ENCODE measurements at places on chromosomes 3 and 15.

GRCh38 chr3:123090728-123091531 is 24.1 kb downstream of the PDIA5 start:
- no peak for DNase-seq

DNA sequence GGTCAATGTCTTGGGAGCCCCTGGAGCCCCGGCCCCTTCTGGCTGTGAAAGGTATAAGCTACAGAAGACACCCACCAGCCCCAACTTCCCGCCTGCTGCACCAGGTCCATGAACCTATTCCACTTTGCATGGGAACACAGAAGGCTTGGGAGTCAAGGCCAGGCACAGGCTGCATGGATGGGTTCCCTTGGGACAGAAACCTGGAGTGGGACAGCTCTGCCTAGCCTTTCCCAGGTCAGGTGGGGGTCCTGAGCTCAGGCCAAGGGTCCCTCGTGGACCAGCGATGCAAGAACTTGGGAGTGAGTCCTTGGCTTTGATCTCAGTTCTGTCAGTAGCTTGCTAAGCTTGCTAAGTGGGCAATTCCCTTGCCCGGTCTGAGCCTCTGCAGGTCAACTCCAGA is 25.0 kb downstream of the TKT start:
- DNase-seq, result no peak

GRCh38 chr3:37154668-37155314 is 19.6 kb downstream of the LRRFIP2 start:
- DNase-seq, result no peak

DNA sequence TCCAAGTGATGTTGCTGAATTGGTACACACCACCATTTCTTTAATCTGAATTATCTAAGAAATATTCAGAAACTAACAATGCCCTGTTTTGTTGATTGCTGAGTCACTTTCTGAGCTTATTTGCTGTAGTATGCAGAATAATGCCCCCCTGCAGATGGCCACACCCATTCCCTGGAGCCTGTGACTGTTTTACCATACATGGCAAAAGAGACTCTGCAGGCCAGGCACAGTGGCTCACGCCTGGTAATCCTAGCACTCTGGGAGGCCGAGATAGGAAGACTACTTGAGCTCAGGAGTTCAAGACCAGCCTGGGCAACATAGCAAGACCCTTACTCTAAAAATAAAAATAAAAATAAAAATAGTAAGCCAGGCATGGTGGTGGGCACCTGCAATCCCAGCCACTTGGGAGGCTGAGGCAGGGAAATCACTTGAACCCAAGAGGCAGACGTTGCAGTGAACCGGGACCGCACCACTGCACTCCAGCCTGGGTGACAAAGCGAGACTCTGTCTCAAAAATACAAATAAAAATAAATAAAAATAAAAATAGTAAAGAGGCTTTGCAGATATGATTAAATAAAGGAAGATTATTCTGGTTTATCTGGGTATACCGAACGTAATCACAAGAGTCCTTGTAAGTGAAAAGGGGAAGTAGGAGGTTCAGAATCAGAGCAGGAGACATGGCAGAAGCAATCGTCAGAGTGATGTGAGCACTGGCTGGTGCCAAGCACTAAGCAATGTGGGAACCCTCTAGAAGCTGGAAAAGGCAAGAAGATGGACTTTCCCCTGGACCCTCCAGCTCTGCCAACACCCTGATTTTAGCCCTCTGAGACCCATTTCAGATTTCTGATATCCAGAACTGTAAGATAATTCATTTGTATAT is 19.0 kb downstream of the PCYT1A start:
- no peak for DNase-seq

- no peak for DNase-seq
These were observed 269.7 kb upstream of the ATP10A start for GRCh38 chr15:26132811-26133210.

GRCh38 chr15:88701561-88702095 is 62.8 kb downstream of the ISG20 start:
- DNase-seq, result no peak

- no peak for DNase-seq
These were observed 377.5 kb downstream of the LRTM1 start for GRCh38 chr3:54550221-54550977.

DNA sequence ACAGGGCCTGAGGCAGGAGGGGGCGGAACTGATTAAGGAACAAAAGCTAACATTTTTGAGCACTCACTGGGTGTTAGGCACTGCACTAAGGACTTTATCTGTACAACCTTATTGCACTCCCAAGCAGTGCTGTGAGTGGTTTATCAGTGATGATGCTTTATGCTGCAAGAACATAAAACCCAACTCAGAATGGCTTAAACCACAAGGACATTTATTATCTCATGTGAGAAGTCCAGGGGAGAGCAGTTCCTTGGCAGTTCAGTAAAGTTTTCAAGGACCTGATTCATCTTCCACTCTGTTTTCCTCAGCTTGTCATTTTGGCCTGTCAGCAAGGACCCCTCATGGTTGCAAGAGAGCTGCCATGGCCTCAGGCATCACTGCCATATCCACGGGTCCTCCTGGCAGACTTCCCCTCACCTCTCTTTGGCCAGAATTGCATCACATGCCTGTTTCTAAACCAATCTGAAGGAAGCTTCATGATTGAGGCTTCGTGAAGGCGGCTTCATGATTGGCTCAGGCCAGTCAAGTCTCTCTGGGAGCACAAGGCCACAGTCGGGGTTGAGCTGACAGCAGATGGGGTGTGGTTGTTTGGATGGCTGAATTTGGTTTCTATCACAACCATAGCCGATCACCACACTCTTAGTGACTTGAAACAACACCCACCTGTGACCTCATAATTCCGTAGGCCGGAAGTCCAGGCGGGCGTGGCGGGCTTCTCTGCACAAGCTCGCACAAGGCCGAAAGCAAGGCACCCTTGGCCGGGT is 15.8 kb downstream of the EFCC1 start:
- no peak for DNase-seq

DNA sequence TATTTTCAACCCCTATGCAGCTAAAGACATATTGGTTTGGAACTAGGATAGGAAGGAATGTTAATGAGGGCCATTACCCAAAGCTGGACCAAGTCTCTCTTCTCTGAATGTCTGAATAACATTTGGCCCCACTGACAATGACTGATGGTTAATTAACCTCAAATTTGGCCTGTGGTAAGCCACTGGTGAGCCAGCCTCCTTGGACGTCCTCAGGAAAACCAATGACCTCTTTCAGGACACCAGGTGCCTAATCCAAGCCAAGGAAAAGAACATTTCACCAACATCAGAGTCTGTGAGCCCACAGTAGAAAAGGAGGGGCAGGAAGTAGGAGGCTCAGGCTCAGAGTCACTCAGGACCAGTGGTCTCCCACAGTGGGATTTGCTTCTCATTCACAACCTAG is 56.4 kb upstream of the ETV5 start:
- DNase-seq, result no peak

DNA sequence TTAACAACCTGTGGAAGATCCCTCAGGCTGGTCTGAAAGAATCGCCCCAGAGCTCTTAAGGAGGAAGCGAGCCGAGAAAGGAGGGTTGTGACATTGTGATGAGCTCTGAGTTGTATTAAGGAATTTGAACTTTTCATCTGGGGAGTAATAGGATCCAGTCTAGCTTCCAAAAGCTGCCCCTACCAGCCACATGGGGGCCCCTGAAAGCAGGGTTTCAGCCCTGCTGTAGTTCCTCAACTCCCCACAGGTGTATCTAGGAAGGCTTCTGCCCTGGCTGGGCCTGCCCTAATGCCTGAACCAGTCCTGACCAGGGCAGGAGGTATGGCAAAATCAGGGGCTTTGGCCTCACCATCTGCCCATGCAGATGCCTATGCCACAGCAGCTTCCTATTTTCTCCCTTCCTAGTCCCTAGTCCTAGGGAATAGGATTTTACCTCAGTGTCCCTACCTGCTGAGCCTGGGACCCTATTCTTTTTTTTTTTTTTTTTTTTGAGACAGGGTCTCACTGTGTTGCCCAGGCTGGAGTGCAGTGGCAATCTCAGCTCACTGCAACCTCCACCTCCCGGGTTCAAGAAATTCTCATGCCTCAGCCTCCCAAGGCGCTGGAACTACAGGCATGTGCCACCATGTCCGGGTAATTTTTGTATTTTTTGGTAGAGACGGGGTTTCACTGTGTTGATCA is 5.0 kb upstream of the AP3S2 start:
- peak; percentile 30 for DNase-seq

- no peak for DNase-seq
These were observed 78.2 kb upstream of the VEPH1 start for GRCh38 chr3:157581371-157581770.

GRCh38 chr3:143482106-143483088 is 362.8 kb downstream of the CHST2 start:
- DNase-seq, result no peak

DNA sequence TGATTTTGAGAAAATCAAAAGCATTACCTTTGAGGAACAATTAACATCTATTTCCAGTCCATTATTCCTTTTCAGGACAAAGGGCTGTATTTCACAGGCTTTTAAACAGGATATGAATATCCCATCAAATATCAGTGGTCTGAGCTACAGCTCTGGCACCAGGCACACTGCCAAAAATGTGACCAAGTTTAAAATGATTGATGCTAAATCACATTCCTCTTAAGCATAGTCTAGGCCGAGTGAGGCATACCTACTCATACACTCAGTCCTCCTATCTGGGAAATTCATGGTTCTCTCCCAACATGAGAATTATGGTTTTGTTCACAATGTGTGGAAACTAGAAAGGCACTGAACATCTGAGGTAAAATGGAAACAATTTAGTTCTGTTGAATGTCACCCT is 683.5 kb downstream of the TUSC7 start:
- DNase-seq, result no peak

DNA sequence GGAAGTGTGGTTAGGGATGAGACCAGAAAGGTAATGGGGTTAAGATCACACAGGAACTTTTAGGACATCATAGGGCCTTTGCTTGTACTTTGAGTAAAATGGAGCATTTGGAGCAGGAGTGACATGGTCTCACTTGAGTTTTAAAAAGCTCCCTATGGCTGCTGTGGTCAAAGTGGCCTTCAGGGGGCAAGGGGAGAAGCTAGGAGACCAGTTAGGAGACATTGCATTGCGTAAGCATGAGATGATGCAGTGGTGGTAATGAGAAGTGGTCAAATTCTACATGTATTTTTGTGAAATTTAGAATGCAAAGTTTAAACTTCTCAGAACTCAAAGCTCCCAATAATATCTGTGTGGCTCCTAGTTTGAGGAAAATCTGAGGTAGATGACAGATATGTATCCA is 27.9 kb downstream of the MED12L start:
- DNase-seq, result no peak

GRCh38 chr3:61790411-61790810 is 229.0 kb downstream of the PTPRG start:
- DNase-seq, result no peak

DNA sequence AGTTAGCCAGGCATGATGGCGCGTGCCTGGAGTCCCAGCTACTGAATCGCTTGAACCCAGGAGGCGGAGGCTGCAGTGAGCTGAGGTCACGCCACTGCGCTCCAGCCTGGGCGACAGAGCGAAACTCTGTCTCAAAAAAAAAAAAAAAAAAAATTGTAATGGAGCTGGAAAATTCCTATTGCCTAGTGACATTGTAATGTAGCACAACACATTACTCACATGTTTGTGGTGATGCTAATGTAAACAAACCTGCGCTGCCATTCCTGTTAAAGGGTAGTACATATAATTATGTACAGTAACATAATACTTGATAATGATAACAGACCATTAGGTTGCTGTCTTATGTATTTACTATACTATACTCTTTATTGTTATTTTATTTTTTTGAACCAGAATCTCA is 39.1 kb downstream of the KNL1 start:
- no peak for DNase-seq

- no peak for DNase-seq
These were observed 27.6 kb downstream of the GNB5 start for GRCh38 chr15:52163321-52164190.

GRCh38 chr3:70980646-70981170 is 602.8 kb downstream of the FOXP1 start:
- no peak for DNase-seq
